Upper lobe of left lung (tissue), 6 donors: ENCODE measurements at places on chromosomes 11 and 22. TPM values are rescaled to one million over a fixed set of nuclear protein-coding genes. Genes with fewer than 3 reads are reported as not detected.

The OR52A1 gene
- total RNA-seq: not detected

DNA sequence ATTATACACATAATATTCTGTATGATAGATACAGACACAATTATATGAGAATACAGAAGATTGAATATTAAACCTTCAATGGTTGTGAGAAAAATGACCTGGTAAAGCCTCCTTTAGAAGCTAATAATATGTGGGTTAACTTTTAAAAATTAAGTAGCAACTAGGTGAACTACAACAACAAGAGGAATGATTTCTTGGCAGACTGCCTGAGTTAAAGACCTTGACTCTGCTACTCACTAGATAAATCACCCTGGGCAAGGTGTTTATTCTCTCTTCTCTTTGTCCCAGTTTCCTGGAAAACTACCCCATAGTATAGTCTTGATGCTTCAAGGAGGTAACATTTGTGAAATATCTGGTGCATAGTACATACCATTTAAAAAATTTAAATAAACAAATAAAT, 519.6 kb upstream of the TENM4 start:
- no peak for DNase-seq

DNA sequence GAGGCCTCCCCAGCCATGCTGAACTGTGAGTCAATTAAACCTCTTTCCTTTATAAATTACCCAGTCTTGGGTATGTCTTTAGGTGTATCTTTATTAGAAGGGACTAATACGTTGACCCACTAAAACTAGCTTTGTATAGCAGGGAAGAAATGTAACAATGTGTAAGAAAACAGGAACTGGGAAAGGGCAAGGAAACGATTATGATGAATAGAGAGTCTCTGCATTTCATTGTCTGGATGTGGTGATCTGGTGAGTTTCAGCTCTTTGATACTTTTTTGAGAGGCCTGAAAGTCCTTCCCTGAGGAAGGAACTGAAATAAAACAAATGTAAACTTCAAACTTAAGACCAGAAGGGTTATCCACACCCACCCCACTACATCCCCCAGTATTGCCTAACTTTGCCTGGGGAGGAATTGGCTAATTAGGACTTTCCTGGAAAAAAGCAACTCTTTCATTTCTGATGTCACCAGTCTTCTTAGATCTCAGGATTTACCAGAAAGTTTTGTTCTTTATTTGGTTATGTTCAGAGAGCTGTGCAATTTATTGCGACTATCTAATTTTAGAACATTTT, 119.0 kb downstream of the LDLRAD3 start:
- no peak for DNase-seq

DNA sequence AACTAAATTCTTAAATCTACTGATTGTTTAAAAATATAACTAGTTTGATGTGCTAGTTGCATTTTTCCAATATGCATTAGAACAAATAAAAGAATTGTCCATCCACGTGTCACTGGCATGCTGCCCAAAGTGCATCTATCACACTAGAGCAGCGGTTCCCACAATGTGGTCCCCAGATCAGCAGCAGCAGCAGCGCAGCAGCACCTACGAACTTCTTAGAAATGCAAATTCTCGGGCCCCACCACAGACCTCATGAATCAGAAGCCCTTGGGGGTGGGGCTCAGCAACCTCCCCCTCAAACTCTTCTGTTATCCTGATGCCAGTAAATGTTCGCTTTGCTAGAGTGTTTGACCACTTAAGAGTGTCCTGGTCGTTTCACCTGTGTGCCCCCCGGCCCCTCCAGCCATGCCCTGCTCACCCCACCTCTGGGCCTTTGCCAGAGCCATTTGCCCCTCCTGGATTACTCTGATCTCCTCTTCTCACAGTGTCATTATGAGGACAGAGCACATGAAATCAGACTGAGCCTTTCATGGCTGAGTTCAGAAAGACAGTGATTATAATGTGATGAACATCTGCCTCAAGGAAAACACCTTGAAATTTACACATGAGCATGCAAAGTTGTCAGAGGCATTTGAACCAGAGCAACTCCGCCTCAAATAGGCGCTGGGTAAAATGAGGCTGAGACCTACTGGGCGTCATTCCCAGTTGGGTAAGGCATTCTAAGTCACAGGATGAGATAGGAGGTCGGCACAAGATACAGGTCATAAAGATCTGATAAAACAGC, 12.6 kb upstream of the VSIG10L2 start:
- DNase-seq: no peak

- no peak for DNase-seq
Observed at GRCh38 chr11:130706572-130706971, 209.7 kb downstream of the SNX19 start.

- no peak for DNase-seq
Observed at GRCh38 chr11:16280256-16280682, 76.1 kb downstream of the SOX6 start.

GRCh38 chr11:131824771-131825170, 454.4 kb downstream of the NTM start:
- DNase-seq: no peak

DNA sequence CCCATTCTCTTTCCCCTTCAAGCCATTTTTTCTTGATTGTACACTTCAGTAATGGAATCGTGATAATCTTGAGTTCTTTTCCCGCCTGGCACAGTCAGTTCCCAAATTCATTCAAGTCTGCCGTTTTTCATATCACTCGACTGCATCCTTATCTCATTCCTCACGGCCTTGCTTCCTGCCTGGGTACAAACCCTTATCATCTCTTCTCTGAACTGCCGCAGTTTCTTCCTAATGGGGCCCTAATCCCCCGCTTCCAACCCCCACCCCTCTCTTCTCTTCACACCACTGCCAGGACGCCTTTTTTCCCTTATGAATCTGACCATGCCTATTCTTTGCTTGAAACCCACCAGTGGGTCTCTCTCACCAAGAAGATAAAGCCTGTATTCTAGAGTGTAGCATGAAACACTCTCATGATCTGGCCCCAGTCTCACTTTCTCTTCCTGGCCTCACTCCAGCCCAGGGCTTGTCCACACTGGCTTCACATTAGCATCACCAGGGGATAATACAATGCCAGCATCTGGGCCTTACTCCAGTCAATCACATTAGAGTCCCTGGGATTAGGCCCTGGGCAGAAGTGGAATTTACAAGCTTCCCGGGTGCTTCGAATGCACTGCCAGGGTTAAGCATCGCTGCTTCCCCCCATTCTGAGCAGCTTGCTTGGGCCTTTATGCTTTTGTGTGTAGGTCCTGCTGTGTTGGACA, 102.1 kb downstream of the FBXO7 start:
- no peak for DNase-seq

The TSKU gene
- 13.1 TPM for total RNA-seq
